ENCODE measurements at places on chromosomes 2 and 18.

- no peak for DNase-seq
Measured at GRCh38 chr2:137942833-137943677, 21.2 kb upstream of the HNMT start.

GRCh38 chr2:41605311-41605710 is 442.5 kb upstream of the PKDCC start:
- DNase-seq = no peak

GRCh38 chr2:156192468-156192867 is 140.1 kb downstream of the NR4A2 start:
- no peak for DNase-seq

DNA sequence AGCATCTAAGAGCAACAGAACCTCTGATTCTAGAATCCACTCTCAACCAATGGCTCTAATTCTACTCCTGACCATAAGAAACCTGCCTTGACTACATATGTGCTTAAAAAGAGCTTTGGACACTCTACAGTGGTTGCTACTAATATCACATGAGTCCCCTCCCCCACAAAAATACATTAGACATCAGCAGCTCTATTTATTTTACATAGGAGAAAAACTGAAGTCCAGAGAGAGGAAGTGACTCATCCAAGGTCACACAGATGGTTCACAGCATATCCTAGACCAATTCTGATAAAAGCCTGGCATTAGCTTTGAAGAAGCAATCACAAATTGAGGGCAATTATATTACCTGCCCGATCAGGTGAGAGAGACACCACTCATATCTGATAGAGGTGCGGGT is 49.8 kb downstream of the ALK start:
- DNase-seq = no peak

DNA sequence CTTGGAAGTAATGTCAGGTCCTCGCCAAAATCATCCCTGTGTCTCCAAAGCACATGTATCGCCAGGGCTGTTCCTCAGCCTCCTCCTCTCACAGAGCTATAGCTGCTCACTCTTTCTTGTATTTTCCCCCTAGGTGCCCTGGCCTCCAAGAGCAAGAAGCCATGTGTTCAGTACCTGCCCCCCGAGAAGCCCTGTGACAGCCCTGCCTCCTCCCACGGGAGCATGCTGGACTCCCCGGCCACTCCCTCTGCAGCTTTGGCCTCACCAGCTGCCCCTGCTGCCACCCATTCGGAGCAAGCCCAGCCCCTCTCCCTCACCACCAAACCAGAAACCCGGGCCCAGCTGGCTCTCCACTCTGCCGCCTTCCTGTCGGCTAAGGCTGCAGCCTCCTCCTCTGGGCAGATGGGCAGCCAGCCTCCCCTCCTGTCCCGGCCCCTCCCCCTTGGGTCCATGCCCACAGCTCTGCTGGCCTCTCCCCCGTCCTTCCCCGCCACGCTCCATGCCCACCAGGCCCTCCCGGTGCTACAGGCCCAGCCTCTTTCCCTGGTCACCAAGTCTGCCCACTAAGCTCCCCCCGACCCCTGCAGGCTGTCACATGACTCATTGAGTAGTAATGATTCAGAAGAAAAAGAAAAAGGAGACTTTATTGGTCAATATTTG is 18.8 kb downstream of the TGOLN2 start:
- DNase-seq = no peak

DNA sequence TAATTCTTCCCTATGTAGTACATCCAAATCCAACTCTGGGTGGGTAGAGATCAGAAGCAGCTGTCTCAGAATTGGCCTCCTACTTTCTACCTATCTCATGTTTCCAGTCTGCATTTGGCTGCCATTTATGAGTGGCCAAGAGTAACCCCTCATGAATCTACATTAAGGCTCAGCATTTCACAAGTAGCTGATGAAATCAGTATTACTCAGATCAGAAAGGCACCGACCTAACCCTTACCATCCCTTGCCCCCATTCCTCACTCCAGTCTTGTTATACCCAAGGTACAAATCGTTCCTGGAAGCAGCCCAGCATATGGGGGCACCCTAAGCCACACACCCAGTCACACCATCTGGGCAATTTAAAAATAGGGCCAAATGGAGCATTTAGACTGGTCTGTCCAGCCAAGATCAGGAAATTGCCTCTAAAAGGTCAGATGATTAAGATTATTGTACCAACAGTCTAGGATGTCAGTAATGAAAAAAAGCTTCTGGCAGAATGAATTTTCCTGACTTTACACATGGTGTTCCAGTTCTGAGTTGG is 37.1 kb downstream of the CD28 start:
- DNase-seq = no peak

- no peak for DNase-seq
Measured at GRCh38 chr2:43391201-43391877, 164.9 kb upstream of the ZFP36L2 start.

DNA sequence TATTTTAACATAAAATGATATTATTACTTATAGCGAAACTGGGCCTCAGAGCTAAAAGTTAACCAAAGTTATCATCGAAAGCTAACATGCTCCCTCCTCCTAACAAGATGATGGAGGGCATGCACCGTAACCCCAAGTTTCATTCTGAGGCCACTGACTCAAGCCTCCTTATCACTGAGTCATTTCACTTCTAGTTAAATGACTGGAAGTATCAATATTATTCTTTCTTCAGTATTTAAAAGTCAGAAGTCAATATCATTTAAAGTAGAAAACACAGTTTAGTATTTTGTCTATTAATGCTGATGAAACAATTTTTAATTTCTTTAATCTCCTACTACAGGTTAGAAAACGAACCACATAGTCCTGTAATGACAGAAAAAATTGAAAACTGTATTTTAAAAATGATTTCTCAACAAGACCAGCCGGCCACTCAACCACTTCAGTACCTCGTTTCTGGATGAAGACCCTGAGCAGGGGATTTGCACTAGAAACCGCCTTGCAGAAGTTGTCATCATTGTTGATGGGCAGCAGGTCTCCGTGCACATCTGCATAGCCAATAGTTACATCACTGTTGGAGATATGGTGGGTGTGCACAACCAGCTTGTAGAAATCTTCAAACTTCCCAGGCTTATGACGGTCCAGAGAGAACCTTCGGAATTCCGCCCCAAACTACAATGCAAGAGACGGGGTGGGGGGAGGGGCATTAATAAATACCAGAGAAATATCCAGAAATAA is 44.9 kb downstream of the PARD6G start:
- DNase-seq = no peak

DNA sequence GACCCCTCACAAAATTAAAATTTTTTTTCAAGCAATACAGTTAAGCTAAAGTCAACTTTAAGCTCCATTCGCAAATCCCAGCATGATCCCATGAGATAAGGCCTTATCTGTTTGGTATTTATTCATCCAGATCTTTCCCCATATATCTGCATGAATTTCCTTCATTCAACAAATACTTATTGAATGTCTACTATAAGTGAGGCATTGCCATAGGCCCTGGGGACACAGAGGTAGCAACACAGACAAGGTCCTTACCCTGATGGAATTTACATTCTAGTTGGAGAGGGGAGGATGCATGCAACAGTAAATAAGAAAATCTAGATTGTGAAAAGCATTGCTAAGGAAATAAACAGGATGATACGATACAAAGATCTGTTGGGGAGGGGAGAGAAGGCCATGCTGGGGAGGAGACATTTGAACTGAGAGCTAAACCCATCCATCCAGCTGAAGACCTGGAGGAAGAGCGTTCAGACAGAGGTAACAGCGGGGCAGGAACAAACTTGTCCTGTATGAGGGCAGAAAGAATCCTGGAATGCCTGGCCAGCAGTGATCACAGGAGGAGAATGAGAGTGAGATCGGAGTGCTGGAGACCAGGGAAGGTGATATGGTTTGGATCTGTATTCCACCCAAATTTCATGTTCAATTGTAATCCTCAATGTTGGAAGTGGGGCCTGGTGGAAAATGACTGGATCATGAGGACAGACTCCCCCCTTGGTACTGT is 71.6 kb downstream of the SDC1 start:
- DNase-seq = no peak

GRCh38 chr2:151793123-151793522 is 35.1 kb downstream of the ARL5A start:
- DNase-seq = no peak

DNA sequence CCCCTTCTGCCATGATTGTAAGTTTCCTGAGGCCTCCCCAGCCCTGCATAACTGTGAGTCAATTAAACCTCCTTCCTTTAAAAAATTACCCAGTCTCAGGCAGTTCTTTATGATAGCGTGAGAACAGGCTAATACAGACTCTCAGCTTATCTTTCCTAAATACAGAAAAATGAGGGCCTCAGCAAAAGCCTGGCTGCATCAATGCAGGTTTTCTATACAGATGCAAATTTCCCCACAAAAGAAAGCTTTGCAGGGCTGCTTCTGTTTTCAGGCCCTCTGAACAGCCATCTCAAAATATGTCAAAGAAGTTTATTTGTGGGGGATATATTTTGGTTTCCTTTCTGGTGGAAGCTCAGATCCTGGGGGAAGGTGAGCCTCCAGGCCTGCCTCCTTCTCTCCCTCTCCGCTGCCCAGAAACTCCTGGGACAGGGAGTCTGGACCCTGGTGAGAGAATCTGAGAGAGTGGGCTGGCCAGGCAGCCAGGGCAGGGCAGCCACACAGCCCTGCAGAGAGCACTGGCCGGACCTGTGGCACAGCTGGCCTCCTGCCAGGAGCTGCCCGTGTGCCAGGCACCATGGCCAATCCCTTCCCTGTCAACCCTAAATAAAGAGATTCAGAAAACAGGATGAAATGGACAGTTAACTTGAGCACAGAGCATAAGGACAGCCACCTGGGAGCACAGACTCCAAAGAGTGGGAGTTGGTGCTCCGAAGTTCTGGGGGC is 21.6 kb upstream of the AGXT start:
- DNase-seq = no peak

GRCh38 chr2:97770445-97770844 is 57.1 kb downstream of the ZAP70 start:
- no peak for DNase-seq

- DNase-seq = peak; percentile 46
Measured at GRCh38 chr2:23384551-23385343, at the start of gene KLHL29. Gene KLHL29 (plus strand): TSS chr2:23385179. CDS start chr2:23562197, 177,018 bp downstream.

DNA sequence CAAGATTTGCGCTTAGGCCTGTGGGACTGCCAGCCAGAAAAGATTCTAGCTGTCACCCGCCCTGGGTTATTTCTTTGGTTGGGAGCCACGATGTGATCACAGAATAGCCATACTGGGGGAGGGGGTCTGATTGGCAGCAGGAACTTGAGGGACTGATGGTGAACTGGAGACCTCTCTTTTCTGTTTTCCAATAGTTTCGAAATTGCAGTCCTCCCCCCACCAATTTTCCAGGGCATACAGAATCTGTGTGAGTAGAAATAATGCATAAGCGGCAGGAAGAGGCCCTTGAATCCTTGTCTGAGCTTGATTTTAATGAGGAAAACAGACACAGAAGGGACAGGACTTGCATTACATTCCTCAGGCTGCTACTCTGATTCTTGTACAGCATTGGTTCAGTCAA is 2.2 kb upstream of the POLR2D start:
- no peak for DNase-seq

- DNase-seq = no peak
Measured at GRCh38 chr18:61770279-61770678, 122.5 kb downstream of the RNF152 start.

GRCh38 chr2:170155022-170155722 is 22.8 kb upstream of the MYO3B start:
- no peak for DNase-seq

DNA sequence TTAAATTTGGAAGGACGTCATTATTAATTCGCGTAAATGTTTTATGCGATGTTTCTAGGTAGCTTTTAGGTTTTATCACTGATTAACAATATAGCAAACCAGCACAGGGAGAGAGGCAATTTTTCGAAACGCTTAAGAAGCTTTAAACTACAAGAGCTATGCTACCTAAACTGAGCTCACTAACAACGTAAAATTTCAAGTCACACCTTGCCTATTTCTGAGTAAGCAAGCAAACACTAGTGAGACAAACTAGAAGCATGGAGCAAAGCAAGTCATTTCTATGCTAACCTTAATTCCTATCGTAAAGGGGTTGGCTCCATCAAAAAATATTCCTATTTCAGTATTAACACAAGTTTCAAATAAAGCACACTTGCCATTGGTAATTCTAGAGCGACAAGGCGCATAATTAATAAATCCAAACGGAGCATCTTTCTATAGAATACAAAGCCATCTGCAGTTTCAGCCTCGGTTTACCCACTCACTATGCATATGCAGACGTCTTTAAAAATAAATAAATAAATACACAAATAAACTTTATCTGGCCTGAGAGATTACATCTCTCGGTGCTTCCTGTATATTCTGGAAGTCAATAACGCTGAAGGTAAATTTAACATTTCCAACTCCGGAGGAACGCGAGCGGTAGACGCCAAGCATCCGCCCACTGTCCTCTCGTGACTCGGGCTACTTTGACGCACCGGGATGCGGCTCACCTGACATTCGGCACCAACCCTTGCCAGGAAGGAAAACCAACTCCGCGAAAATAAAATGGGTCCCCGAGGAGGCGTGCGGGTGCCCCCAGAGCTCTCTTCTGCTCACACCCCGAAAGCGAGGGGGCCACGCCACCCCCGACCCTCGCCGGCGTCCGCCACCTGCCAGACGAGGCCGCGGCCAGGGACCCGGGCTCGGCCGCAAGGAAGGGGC is 947 bp downstream of the ITSN2 start:
- DNase-seq = peak; percentile 76

DNA sequence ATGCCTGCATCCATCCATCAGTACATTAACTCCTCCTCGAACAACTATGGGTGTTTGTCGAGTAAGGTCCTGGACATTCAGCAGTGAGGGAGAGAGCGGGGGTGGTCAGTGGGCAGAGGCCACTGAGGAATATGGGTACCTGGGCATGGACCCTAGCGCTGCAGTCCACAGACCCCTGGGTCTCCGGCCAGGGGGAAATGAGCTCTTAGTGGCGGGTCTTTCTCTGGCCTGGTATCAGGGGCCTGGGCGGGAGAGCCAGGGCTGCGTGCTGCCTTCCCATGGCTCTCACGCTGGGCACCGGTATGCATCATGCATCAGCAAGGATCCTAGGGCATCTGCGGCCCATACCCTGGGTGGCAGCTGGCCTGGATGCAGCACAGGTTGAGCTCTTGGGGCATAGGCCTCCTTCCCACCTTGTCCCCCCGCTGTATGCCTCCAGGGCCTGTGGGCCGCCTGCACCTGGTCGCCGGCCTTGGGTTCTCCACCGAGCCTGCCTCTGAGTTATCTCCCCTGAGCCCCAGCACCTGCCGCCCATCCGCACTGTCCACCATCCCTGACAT is 1.3 kb upstream of the MOCOS start:
- DNase-seq = no peak

GRCh38 chr2:26453421-26454329 is 24.2 kb downstream of the OTOF start:
- no peak for DNase-seq

GRCh38 chr18:21703241-21703820 is 1.2 kb downstream of the ABHD3 start:
- no peak for DNase-seq

- no peak for DNase-seq
Measured at GRCh38 chr2:235623111-235623510, 129.3 kb downstream of the AGAP1 start.

GRCh38 chr18:58239879-58240278 is 195.9 kb downstream of the NEDD4L start:
- no peak for DNase-seq

- DNase-seq = peak; percentile 53
Measured at GRCh38 chr2:200450288-200450687, 59.6 kb downstream of the KCTD18 start.

GRCh38 chr2:64685430-64685829 is 31.7 kb upstream of the SERTAD2 start:
- DNase-seq = no peak
